ENCODE measurements at places on chromosomes 2 and 18. TPM values are rescaled to one million over a fixed set of nuclear protein-coding genes. Genes with fewer than 3 reads are reported as not detected.

DNA sequence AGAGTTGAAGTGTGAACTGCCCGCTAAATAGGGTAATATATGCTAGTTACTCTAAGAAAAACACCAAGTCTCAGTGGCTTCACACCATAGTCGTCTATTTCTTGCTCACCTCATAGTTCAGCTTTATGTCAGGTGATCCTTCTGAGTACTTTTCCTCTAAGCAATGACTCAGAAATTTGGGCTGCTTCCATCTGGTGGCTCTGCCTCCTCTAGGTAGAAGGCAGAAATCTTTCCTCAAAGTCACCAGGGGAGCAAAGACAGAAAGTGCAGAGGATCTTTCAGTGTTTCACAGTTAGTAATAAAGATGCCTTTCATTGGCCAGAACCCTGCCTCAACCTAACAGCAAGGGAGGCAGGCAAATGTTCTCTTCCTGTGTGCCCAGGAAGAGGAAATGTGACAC lies 17.3 kb downstream of the CDH20 start:
- H3K36me3 ChIP-seq, result no peaks in the 10 kb centered on the region
- H3K4me1 ChIP-seq, result no peaks in the 10 kb centered on the region
- no peak overlapping the region for H3K27ac ChIP-seq
- no peak for DNase-seq
- H3K27me3 ChIP-seq, result no peaks in the 10 kb centered on the region

DNA sequence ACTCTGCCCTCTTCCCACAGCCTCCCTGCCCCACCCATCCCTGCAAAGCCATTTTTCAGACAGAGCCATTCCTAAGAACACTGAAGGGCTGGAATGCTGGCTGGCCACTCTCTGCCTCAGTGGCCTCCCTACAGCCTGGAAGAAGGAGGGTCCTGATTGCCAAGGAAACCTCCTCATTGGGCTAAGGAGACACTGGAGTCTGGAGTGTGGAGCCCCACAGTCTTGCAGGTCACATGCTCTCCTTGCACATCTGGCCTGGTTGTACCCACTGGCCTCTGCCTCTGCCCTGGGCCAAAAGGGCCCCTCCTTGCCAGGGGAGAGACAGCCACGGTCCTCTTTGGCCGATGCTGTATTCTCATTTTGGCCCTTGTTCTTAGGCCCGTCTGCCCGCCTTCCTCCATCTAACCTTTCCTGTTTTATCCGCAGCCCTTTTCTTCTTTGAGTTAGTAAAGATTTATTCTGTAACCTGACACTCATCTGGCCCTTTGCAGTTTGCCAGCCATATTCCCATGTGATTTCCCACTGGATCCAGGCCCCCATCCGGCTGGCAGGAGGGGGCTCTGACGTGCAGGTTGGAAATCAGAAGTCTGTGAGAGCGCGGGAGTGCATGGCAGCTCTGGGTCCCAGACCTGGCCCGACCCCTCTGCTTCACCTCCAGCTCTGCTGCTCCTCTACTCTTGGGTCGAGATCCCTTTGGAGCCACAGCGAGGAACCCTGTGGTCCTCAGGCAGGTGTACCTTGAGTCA lies 11.0 kb upstream of the CATIP start:
- H3K27ac ChIP-seq, result no peak overlapping the region
- no peaks in the 10 kb centered on the region for H3K27me3 ChIP-seq
- no peak for DNase-seq
- no peak overlapping the region for H3K4me3 ChIP-seq
- peaks cover 4% of the 10 kb centered on the region for H3K36me3 ChIP-seq

DNA sequence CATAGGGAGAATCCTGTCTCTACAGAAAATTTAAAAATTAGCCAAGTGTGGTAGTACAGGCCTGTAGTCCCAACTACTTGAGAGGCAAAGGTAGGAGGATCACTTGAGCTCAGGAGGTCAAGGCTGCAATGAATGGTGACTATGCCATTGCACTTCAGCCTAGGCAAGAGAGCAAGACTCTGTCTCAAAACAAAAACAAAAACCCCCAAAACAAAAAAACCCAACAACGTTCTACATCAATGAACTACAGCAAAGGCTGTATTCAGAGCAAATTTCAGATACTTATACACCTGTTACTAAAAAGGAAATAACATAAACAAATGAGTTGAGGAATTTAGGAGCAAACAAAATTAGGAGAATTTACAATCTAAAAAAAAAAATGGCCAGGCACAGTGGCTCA lies 22.6 kb downstream of the YES1 start:
- no peaks in the 10 kb centered on the region for H3K36me3 ChIP-seq
- no peak overlapping the region for H3K4me3 ChIP-seq
- H3K27me3 ChIP-seq, result no peaks in the 10 kb centered on the region
- no peak for DNase-seq
- peaks cover 12% of the 10 kb centered on the region for H3K4me1 ChIP-seq

Gene UGT1A6
- 0.31 TPM for total RNA-seq

DNA sequence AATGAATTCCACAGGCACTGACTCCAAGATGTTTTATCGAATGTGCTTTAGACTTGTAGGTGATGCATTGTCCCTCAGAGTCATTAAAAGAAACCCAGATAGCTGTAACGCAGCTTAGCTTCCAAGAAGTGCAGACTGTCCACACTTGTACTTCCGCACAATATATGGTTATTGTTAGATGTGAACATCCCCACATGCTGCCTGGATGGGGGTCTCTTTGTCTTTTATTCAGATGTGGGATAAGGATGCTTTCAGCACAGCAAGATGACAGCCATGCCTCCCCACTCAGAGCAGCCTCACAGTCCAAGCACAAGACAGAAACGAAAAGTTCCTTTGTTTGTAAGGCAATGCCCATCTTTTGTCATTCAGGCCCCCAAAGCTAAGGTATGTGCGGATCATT lies 416.6 kb downstream of the HRH4 start:
- no peaks in the 10 kb centered on the region for H3K27me3 ChIP-seq
- H3K4me3 ChIP-seq, result no peak overlapping the region
- H3K4me1 ChIP-seq, result no peaks in the 10 kb centered on the region
- no peaks in the 10 kb centered on the region for H3K36me3 ChIP-seq
- no peak overlapping the region for H3K27ac ChIP-seq

GRCh38 chr2:54285451-54285850 lies 29.4 kb upstream of the TSPYL6 start:
- H3K27me3 ChIP-seq, result no peaks in the 10 kb centered on the region
- H3K4me3 ChIP-seq, result no peak overlapping the region
- DNase-seq, result no peak
- no peaks in the 10 kb centered on the region for H3K36me3 ChIP-seq
- H3K4me1 ChIP-seq, result no peaks in the 10 kb centered on the region

GRCh38 chr2:20917719-20918572 lies 95.0 kb upstream of the LDAH start:
- no peaks in the 10 kb centered on the region for H3K27me3 ChIP-seq
- no peak for DNase-seq
- H3K27ac ChIP-seq, result no peak overlapping the region
- no peaks in the 10 kb centered on the region for H3K4me1 ChIP-seq
- no peak overlapping the region for H3K4me3 ChIP-seq

DNA sequence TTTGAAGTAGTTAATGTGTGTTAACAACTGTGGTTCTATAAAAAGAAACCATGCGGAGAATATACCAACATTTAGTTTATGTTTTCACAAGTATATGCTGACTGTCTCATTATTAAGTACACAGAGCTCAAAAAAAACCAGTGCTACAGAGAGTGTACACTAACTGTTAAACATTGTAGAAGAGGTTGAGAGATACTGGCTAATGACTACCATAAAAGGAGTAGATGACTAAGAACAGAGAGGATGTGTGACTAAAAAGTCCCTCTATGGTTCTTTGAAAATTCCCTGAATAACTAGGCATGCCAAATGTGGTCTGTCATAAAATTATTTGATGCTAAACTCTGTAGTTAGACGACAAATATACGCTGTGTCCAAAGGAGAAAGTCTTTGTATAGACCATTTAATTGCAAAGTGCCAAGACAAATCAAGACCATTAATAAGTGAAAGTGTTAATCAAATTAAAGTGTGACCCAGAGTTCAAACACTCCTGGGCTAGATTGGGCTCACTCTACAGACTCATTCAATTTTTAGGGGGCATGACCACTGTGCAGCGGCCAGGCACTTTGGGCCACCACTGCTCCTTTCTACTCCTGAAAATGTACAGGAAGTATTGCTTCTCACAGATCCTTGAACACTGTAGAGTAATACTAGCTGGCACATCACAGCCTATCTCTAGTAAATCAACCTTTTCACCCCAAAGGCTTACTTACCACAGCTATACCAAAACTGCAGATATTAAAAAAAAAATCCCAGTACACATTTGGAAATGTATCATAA lies 45.1 kb upstream of the SERTAD2 start:
- H3K4me3 ChIP-seq, result no peak overlapping the region
- H3K4me1 ChIP-seq, result no peaks in the 10 kb centered on the region
- H3K27me3 ChIP-seq, result no peaks in the 10 kb centered on the region
- H3K27ac ChIP-seq, result no peak overlapping the region

Gene DYNC1I2
- 78.6 TPM for total RNA-seq

GRCh38 chr2:185567940-185568339 lies 170.7 kb upstream of the FSIP2 start:
- no peak for DNase-seq
- no peaks in the 10 kb centered on the region for H3K4me1 ChIP-seq
- H3K36me3 ChIP-seq, result no peaks in the 10 kb centered on the region
- H3K27me3 ChIP-seq, result no peaks in the 10 kb centered on the region
- no peak overlapping the region for H3K27ac ChIP-seq

Gene CFAP65
- total RNA-seq, result 0.26 TPM

DNA sequence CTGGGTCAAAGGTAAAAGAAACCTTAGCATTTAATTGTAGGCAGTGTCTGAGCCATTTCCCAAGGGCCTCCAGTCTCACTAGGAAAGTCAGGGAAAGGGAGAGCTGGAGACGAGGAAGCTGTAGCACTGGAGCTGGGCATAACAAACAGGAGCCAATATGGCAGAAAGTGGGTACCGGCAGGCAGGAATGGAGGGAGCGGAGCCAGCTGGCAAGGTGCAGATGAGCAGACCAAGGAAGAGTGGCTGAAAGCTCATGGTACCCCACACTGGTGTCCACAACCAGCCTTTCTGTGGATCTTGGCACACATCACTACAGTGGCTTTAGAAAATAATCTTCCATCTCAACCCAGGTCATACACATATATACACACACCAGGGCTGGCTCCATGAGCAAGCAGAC lies 40.0 kb downstream of the ANKRD44 start:
- H3K4me1 ChIP-seq, result peaks cover 40% of the 10 kb centered on the region
- H3K4me3 ChIP-seq, result no peak overlapping the region
- no peak overlapping the region for H3K27ac ChIP-seq
- H3K27me3 ChIP-seq, result no peaks in the 10 kb centered on the region

Gene SLC9A4
- total RNA-seq, result not detected

Gene ANKRD30B
- not detected for total RNA-seq

- no peaks in the 10 kb centered on the region for H3K4me1 ChIP-seq
- no peaks in the 10 kb centered on the region for H3K36me3 ChIP-seq
- no peak overlapping the region for H3K27ac ChIP-seq
- no peak for DNase-seq
Measured at GRCh38 chr2:161357097-161357496, 48.9 kb downstream of the PSMD14 start.

- H3K4me3 ChIP-seq, result no peak overlapping the region
- DNase-seq, result no peak
- no peaks in the 10 kb centered on the region for H3K27me3 ChIP-seq
- no peaks in the 10 kb centered on the region for H3K4me1 ChIP-seq
- H3K27ac ChIP-seq, result no peak overlapping the region
Measured at GRCh38 chr18:66344227-66344626, 259.7 kb downstream of the CDH19 start.

GRCh38 chr2:158024288-158024898 lies 77.3 kb upstream of the UPP2 start:
- peak; percentile 50 for DNase-seq
- no peaks in the 10 kb centered on the region for H3K4me1 ChIP-seq
- no peak overlapping the region for H3K4me3 ChIP-seq
- H3K27ac ChIP-seq, result no peak overlapping the region

- no peak for DNase-seq
- H3K4me3 ChIP-seq, result no peak overlapping the region
- H3K27ac ChIP-seq, result no peak overlapping the region
- H3K36me3 ChIP-seq, result peaks cover 24% of the 10 kb centered on the region
- no peaks in the 10 kb centered on the region for H3K27me3 ChIP-seq
Measured at GRCh38 chr2:9498210-9498609, 23.9 kb downstream of the IAH1 start.

GRCh38 chr18:25979369-25980040 lies 110.9 kb downstream of the SS18 start:
- no peak for DNase-seq
- no peaks in the 10 kb centered on the region for H3K36me3 ChIP-seq
- H3K4me1 ChIP-seq, result no peaks in the 10 kb centered on the region
- H3K27me3 ChIP-seq, result no peaks in the 10 kb centered on the region

DNA sequence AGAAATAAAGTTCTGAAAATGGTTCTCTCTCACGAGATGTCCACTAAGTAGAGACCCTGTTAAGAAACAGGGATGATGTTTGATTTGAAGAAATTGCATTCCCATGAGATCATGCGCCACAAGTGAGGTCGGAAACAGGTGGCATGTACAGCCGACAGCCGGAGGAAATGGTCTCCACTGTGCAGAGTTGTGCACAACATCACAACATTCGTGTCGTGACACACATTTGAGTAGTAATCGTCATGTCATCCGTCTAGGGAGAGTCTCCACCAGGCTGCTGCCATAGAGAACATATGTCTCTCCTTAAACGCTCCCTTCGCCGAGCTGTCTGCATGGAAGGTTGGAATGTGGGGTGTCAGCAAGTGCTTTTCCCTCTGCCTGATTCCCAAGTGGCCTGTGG lies 84.7 kb downstream of the ASAP2 start:
- H3K36me3 ChIP-seq, result no peaks in the 10 kb centered on the region
- H3K27ac ChIP-seq, result no peak overlapping the region
- no peak for DNase-seq
- H3K4me1 ChIP-seq, result no peaks in the 10 kb centered on the region
- H3K27me3 ChIP-seq, result no peaks in the 10 kb centered on the region

GRCh38 chr18:27042177-27042576 lies 142.9 kb downstream of the CHST9 start:
- H3K27ac ChIP-seq, result no peak overlapping the region
- no peak overlapping the region for H3K4me3 ChIP-seq
- H3K4me1 ChIP-seq, result no peaks in the 10 kb centered on the region
- H3K27me3 ChIP-seq, result no peaks in the 10 kb centered on the region
- H3K36me3 ChIP-seq, result no peaks in the 10 kb centered on the region
- no peak for DNase-seq

Gene XPO1
- total RNA-seq, result 135 TPM

DNA sequence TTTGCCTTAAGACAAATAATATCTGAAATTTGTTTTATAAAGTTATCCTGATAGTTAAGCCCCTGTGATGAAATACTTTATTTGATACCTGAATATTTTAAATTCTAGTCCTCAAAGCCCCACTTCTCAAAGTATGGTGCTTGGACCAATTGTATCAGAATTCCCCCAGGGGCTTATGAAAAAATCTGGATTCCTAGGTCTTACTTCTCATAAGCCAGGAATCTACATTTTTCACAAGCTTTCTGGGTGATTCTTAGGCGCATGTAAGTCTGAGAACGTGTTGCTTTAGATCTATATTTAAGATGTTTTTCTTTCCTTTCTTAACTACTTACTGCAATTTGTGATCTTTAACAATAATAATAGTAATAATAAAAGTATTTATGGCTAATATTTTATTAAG lies 53.1 kb downstream of the MYO1B start:
- H3K4me1 ChIP-seq, result peaks cover 13% of the 10 kb centered on the region
- no peak overlapping the region for H3K4me3 ChIP-seq
- no peak overlapping the region for H3K27ac ChIP-seq
- H3K27me3 ChIP-seq, result no peaks in the 10 kb centered on the region

- H3K36me3 ChIP-seq, result peaks cover 6% of the 10 kb centered on the region
- peaks cover 49% of the 10 kb centered on the region for H3K4me1 ChIP-seq
- H3K4me3 ChIP-seq, result peak overlapping the region; percentile 97
- peak; percentile 83 for DNase-seq
Measured at GRCh38 chr18:48952287-48953103, 1.7 kb upstream of the SMAD7 start.

Gene RIT2
- not detected for total RNA-seq

Gene LOXHD1
- total RNA-seq, result 1.2 TPM

Gene CTIF
- 62.4 TPM for total RNA-seq

All from upper lobe of left lung (tissue), 6 donors.